ENCODE measurements at places on chromosomes 13 and 19.

DNA sequence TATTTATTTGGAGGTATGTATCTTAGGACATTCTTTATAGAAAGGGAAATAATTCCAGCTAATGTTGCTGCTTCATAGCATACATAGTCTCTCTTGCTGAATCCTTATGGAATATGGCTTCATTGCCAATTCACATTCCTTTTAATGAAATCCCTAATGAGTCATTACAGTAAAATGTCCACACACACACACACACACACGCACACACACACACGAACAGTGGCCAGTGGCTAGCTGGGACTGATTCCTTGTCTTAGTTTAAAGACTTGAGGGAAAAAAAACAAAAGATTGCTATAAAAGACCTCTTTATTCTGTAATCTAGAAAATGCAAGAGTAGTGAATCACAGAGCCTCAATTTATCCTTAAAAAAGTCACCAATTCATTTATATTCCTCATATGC lies 301.6 kb downstream of the SLITRK6 start:
- no peak for DNase-seq

DNA sequence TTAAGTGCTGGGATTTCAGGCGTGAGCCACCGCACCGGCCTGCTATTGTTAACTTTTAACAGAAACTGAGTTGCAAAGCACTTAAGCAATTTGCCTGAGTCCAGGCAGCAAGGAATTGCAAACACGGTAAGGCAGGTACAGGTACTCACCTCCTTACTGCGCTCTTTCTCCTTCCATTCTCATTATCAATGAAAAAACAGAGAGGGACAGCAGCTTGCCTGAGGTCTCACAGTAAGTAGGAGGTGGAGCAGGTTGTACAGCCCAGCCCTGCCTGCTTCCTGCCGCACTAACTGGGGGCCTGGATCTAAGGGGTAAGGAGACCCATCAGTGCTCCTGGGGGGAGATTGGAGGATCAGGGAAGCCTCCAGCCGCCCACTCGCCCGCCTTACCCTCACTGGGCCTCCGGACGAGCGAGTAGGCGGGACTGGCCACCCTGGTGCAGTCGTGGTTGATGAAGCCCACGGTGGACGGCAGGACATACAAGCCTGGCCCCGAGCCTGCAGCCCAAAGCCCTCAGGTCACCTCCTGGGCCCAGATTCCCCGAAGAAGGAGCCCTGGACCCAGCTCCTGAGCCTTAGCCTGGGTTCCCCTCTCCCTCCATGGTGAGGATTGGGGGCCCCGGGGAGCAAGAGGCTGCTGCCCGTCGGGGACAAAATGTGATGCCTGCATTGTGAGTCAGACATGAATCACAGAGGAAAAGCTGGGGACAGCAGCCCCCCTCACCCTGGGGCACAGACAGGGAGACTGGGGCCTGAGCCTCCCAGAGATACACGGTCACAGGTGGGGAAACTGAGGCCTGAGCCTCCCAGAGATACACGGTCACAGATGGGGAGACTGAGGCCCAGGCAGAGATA lies 11.4 kb upstream of the SHC2 start:
- DNase-seq, result no peak

DNA sequence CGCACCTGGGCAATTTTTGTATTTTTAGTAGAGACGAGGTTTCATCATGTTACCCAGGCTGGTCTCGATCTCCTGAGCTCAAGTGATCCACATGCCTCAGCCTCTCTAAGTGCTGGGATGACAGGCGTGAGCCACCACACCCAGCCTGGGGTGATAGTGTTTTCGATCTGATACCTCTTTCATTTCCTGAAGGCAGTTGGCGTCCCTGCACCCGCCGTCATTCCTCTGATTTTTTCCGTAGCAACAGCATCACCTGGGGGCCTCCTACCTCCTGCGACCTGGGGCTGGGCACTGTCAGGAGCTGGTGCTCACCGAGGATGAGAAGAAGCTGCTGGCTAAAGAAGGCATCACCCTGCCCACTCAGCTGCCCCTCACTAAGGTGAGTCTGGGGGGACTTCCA lies 10.8 kb downstream of the CREB3L3 start:
- no peak for DNase-seq

DNA sequence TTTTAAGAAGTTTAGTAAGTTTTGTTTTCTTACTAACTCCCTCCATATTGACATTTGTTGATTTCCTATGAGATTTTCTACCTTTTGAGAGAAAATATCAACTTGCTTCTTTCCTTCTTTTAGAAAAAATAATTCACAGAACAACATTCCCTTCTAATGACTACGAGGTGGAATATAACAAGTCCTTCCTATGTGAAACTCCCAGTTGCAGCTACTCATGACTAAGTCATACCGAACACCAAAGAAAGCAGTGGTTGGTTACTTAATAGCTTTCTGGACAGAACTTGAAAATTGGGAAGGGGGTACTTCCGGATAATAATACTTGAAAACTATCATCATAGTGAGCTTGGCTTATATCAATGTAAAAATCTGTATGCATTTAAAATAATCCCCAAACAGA lies 144.8 kb downstream of the DACH1 start:
- no peak for DNase-seq

Data from NCI-H2081 treated with DMSO at 0.1 percent for 48 hours (cell line).